CD14-positive monocyte (primary cell): ENCODE measurements at places on chromosomes 5 and 9.

- DNase-seq, result no peak
- H3K27me3 ChIP-seq, result no peaks in the 10 kb centered on the region
- no peak overlapping the region for H3K27ac ChIP-seq
- H3K4me3 ChIP-seq, result no peak overlapping the region
Measured at GRCh38 chr5:96857454-96857853, 18.8 kb upstream of the ERAP2 start.

- H3K36me3 ChIP-seq, result no peaks in the 10 kb centered on the region
- H3K27me3 ChIP-seq, result no peaks in the 10 kb centered on the region
- H3K27ac ChIP-seq, result no peak overlapping the region
- no peaks in the 10 kb centered on the region for H3K4me1 ChIP-seq
- DNase-seq, result no peak
- no peak overlapping the region for H3K4me3 ChIP-seq
Measured at GRCh38 chr5:166961028-166961427, 1330.4 kb upstream of the WWC1 start.

DNA sequence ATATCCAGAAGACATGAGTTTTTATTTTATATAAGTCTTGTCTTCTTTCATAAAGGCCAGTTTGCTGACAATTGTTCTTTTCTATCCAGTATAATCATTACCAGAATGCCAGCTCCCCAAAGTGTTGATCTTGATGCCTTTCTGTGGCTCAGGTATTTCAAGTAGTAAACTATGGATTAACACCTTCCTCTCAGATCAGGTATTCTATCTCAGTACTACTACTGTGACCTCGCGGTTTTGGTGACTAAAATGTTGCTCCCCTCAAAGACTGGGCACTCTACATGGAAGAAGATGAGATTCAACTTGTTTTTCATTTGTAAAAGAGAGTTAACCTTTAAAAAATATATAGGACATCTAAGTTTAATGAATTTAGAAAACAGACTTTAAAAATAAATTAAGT, 58.1 kb downstream of the GNG10 start:
- H3K4me3 ChIP-seq, result no peak overlapping the region
- no peak overlapping the region for H3K27ac ChIP-seq
- DNase-seq, result no peak
- H3K27me3 ChIP-seq, result no peaks in the 10 kb centered on the region
- no peaks in the 10 kb centered on the region for H3K36me3 ChIP-seq

DNA sequence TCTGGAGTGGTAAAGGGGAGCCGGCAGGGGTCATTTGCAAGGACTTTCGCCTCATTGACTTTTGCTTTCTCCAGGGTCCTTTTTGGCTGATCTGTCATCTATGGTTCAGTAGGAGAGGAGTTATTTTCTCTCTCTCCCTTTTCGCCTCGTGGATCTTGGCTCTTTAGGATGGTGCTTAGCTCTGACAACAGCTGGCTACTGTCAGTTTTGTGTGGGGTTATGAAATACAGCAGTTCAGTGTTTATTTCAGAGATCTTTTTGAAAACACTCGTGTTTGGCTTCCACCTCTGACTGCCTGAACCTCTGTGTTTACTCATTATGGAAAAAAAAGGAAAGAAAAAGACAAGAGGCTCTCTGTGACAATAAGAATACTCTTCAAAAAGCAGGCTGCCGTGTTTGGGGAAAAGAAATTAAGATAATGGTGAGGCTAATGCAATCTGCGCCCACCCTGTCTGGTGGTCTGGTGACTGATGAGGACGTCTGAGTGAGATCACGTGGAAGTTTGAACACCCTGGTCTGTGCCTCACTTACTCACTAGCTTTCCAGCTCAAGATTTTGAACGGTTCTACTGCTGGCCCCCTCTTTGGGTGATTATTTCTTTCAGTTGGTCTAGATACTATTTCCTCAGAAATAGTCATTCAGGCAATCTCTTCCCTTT, 567.7 kb downstream of the CAAP1 start:
- H3K36me3 ChIP-seq, result no peaks in the 10 kb centered on the region
- no peak overlapping the region for H3K4me3 ChIP-seq
- H3K4me1 ChIP-seq, result no peaks in the 10 kb centered on the region
- DNase-seq, result no peak
- no peak overlapping the region for H3K27ac ChIP-seq

DNA sequence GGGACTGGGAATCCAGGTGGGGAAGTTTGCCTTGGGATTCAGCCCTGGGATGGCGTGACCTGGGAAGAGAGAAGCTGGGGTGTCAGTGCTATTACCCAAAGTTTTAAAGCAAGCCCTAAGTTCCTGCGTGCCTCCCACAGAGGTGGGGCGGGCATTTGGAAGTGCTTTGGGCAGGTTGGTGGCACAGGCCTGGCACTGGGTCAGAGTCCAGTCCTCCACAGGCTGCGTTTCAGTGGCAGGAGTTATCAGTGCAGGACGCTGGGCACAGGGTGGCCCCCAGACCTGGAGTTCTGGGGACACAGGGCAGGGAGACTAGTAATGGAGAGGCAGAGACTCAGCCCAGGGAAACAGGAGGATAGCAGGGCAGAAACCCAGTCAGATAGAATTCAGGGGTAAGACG, 147.2 kb downstream of the MAST4 start:
- no peak overlapping the region for H3K4me3 ChIP-seq
- H3K4me1 ChIP-seq, result peaks cover 48% of the 10 kb centered on the region
- no peaks in the 10 kb centered on the region for H3K27me3 ChIP-seq
- DNase-seq, result no peak

DNA sequence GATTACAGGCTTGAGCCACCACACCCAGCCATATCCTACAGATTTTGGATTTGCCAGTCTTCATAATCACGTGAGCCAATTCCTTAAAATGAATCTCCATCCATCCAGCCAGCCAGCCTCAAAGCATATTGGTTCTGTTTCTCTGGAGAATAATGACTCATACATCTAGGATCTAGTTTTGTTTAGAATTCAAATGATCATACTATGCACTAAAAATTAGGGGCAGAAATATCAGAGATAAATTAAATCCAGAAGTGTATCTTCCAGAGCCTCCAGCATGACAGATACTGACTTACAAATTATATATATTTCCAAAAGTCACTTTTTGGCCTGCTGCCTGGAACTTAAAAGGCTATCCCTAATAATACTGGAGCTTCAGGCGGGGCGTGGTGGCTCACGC, 119.1 kb upstream of the NR5A1 start:
- DNase-seq, result no peak
- H3K4me1 ChIP-seq, result no peaks in the 10 kb centered on the region
- no peak overlapping the region for H3K4me3 ChIP-seq
- H3K27ac ChIP-seq, result no peak overlapping the region
- no peaks in the 10 kb centered on the region for H3K36me3 ChIP-seq
